T-helper 2 cell treated with Interferon-gamma antibody and Interleukin-4, amounts not matched to agents 100 ng/mL and 5 ng/mL, for 36 hours (primary cell): ENCODE measurements at places on chromosomes 2 and 18. TPM values are rescaled to one million over a fixed set of nuclear protein-coding genes. Genes with fewer than 3 reads are reported as not detected.

The ACKR3 gene
- 3.9 and 4.9 TPM in 2 replicates for total RNA-seq

The TMEM200C gene
- not detected in 2 replicates for total RNA-seq

The SNED1 gene
- 29.1 and 29.8 TPM in 2 replicates for total RNA-seq

The ZAP70 gene
- total RNA-seq: 283 and 294 TPM in 2 replicates

The SP5 gene
- 0.09 TPM in 1 of 2 replicates, not detected in the other for total RNA-seq

The GPAT2 gene
- total RNA-seq: 12.9 and 13.0 TPM in 2 replicates

The COPS8 gene
- 43.5 and 47.4 TPM in 2 replicates for total RNA-seq

The ARHGAP28 gene
- not detected in 2 replicates for total RNA-seq

The UGT1A5 gene
- not detected in 2 replicates for total RNA-seq

The SERPINB11 gene
- total RNA-seq: not detected in 2 replicates

The CDH2 gene
- total RNA-seq: 0.05 and 0.48 TPM in 2 replicates

The DUSP2 gene
- total RNA-seq: 24.9 and 25.7 TPM in 2 replicates

The GKN1 gene
- not detected in 2 replicates for total RNA-seq

The ARHGAP15 gene
- total RNA-seq: 191 TPM in 2 replicates

The SCN9A gene
- total RNA-seq: 1.9 and 2.7 TPM in 2 replicates

The ERBB4 gene
- total RNA-seq: not detected in 2 replicates

The IL36A gene
- 0.25 TPM in 1 of 2 replicates, not detected in the other for total RNA-seq

The RUFY4 gene
- 1.1 and 1.3 TPM in 2 replicates for total RNA-seq

The DLGAP1 gene
- total RNA-seq: not detected in 2 replicates

The M1AP gene
- 0.09 TPM in 1 of 2 replicates, not detected in the other for total RNA-seq

The MYL12A gene
- 710 and 725 TPM in 2 replicates for total RNA-seq

The TFPI gene
- 0.11 TPM in 1 of 2 replicates, not detected in the other for total RNA-seq

The ADCY3 gene
- 71.1 and 73.3 TPM in 2 replicates for total RNA-seq

The SLC5A7 gene
- total RNA-seq: not detected in 2 replicates

The ACVR1C gene
- total RNA-seq: 0.55 and 0.70 TPM in 2 replicates

The LIPG gene
- total RNA-seq: 0.64 TPM in 1 of 2 replicates, not detected in the other

The CPO gene
- total RNA-seq: not detected in 2 replicates

The CTAGE1 gene
- total RNA-seq: not detected in 2 replicates

The GALNT14 gene
- 0.16 and 0.20 TPM in 2 replicates for total RNA-seq

The SCYGR1 gene
- total RNA-seq: not detected in 2 replicates

The RAPGEF4 gene
- 0.73 and 0.75 TPM in 2 replicates for total RNA-seq

The MARCHF4 gene
- not detected in 2 replicates for total RNA-seq

The CD8B2 gene
- 0.11 TPM in 1 of 2 replicates, not detected in the other for total RNA-seq

The FLACC1 gene
- 1.1 and 1.3 TPM in 2 replicates for total RNA-seq

The UGT1A10 gene
- not detected in 2 replicates for total RNA-seq

The HOXD12 gene
- not detected in 2 replicates for total RNA-seq

The KLHL30 gene
- not detected in 2 replicates for total RNA-seq

The MERTK gene
- total RNA-seq: 0.09 and 0.27 TPM in 2 replicates

The EPB41L3 gene
- total RNA-seq: 1.6 and 1.8 TPM in 2 replicates

The ARHGEF4 gene
- total RNA-seq: 0.41 TPM in 1 of 2 replicates, not detected in the other

The KCNK3 gene
- not detected in 2 replicates for total RNA-seq

The ASXL3 gene
- total RNA-seq: not detected in 2 replicates

The TMEM169 gene
- total RNA-seq: 2.3 and 2.7 TPM in 2 replicates

The DAPL1 gene
- total RNA-seq: not detected in 2 replicates

The ANKRD62 gene
- not detected in 2 replicates for total RNA-seq

The GAL3ST2 gene
- total RNA-seq: 0.23 and 0.61 TPM in 2 replicates

The ASTL gene
- total RNA-seq: 0.45 TPM in 1 of 2 replicates, not detected in the other

The FAM110C gene
- total RNA-seq: 3.2 and 3.3 TPM in 2 replicates

The EN1 gene
- not detected in 2 replicates for total RNA-seq

The RTP5 gene
- 0.07 and 0.09 TPM in 2 replicates for total RNA-seq

The SLC11A1 gene
- 0.16 and 0.27 TPM in 2 replicates for total RNA-seq

The SFT2D3 gene
- total RNA-seq: 4.4 and 4.7 TPM in 2 replicates

The ZSWIM2 gene
- not detected in 2 replicates for total RNA-seq

The CWC22 gene
- total RNA-seq: 22.1 and 22.7 TPM in 2 replicates

The BUB1 gene
- 107 and 114 TPM in 2 replicates for total RNA-seq

The SLC1A4 gene
- total RNA-seq: 62.8 and 63.3 TPM in 2 replicates

The PLEK gene
- total RNA-seq: 0.86 and 1.1 TPM in 2 replicates
